ENCODE measurements at places on chromosomes 11 and 22.

- no peak for DNase-seq
Observed at GRCh38 chr11:47467357-47467756, 18.4 kb upstream of the RAPSN start.

- DNase-seq, result no peak
Observed at GRCh38 chr11:117584056-117584830, 212.8 kb downstream of the DSCAML1 start.

DNA sequence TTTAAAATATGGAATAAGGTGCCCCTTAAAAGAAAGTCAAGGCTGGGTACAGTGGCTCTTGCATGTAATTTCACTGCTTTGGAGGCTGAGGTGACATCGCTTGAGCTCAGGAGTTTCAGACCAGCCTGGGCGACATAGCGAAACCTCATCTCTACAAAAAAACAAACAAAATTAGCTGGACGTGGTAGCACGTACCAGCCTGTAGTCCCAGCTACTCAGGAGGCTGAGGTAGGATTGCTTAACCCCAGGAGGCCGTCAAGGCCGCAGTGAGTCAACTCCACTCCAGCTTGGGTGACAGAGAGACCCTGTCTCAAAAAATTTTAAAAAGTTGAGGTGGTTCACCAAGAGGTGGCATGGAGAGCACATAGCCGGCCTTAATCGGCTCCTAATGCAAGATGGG lies 17.7 kb upstream of the ADORA2A start:
- no peak for DNase-seq

- DNase-seq, result no peak
Observed at GRCh38 chr11:109374441-109374840, 47.5 kb upstream of the C11orf87 start.

GRCh38 chr11:116507849-116508695 lies 264.7 kb downstream of the BUD13 start:
- no peak for DNase-seq

DNA sequence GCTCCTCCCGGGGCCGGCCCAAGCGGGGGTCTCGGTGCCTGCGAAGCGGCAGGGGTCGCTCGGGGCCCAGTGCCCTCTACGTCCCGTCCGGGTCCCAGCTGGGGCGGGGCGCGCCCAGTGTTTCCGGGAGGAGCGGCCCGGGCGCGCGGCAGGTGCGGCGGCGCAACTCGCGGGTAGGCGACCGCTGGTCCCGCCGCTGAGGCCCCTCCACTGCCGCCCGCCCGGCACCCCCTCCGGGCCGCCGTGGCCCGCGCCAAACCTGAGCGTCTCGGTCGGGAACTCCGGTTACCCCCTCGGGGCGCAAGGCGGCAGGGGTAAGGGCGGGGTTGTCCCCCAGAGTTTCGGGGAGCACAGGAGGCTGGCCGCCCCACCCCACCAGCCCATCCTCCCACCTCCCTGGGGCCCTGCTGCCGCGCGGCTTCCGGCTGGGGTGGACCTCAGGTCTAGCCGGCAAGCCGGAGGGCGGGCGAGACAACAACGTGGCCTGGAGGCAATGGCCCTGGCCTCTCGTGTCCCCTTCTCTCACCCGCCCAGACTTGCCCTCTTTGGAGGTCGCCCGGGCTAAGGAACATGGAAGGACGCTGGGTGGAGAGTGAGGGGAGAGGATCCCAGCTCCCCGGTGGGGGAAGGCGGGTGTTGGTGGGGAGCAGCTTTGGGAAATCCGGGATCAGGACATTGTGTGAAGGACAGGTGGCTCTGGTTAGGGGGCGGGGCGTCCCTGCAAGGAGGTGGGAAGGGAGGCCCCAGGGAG lies 398 bp upstream of the CRACR2B start:
- DNase-seq, result no peak

GRCh38 chr22:37674951-37675929 lies at the start of gene LGALS1:
TSS of gene LGALS1 (plus strand) at chr22:37675636. CDS start at chr22:37675703, 67 bp downstream.
- peak; percentile 66 for DNase-seq

- no peak for DNase-seq
Observed at GRCh38 chr11:127485541-127485940, 485.0 kb upstream of the KIRREL3 start.

DNA sequence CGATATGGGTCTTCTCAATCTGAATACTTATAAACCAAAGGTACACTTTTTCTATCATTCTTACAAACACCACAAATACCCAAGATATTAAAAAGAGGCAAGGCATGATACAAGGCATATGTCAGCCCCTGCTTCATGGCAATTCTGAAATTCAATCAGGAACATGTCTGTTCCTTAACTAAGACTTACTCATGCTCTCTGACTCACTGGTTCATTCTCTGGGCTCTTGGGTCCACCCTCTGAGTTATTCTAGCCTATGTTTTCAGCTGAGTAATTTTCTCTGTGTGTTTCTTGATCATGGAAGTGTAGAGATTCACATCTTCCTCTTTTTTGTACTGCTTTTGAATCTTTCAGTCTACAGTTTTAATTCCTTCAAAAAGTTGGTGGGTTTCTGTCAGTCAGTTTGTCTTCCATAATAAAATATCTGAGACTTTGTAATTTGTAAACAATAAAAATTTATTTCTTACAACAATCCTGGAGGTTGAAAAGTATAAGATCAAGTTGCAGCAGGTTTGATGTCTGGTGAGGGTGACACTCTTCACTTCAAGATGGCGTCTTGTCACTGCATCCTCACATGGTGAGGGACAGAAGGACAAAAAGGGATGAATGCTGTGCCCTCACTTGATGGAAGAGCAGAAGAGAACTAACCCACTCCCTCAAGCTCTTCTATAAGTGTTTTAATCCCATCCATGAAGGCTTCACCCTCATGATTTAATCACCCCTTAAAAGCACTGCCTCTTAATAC lies 211.7 kb downstream of the FAM76B start:
- no peak for DNase-seq

DNA sequence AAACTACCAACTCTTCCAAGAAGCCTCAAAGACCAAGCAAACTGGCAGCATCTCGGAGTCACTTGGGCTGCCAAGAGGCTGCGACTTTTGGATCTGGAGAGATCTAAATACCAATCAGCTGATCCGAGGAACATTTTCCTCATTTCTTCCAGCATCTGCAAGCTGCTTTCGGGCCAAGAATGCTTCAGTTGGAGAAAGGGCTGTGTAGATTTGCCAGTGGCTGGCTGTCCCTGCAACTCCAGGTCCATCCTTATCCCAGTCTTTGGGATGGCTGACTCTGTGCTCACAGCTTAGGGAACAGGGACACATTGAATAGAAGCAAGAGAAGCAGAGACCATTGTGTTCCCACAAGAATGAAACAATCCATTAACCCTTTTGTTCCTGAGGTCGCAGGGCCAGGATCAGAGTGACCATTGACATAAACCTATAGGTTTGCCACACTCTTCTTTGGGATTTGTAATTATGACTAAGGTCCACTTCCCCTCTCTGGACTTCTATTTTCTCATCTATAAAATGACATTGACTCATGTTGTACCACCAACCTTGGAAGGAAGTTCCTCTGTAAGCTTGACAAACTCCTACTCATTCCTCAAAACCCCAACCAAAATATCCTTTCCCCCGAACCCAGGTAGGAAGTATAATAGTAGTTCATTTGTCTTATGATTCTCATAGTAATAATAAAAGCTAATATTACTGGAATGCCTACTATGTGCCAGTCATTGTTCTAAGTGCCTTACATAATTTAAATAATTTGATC lies 340.8 kb downstream of the MN1 start:
- DNase-seq, result no peak

Measured in CD8-positive, alpha-beta memory T cell (primary cell).